ENCODE measurements at places on chromosomes 11 and 22.

GRCh38 chr22:19872779-19873137 lies 18.1 kb upstream of the GNB1L start:
- no peak for DNase-seq

DNA sequence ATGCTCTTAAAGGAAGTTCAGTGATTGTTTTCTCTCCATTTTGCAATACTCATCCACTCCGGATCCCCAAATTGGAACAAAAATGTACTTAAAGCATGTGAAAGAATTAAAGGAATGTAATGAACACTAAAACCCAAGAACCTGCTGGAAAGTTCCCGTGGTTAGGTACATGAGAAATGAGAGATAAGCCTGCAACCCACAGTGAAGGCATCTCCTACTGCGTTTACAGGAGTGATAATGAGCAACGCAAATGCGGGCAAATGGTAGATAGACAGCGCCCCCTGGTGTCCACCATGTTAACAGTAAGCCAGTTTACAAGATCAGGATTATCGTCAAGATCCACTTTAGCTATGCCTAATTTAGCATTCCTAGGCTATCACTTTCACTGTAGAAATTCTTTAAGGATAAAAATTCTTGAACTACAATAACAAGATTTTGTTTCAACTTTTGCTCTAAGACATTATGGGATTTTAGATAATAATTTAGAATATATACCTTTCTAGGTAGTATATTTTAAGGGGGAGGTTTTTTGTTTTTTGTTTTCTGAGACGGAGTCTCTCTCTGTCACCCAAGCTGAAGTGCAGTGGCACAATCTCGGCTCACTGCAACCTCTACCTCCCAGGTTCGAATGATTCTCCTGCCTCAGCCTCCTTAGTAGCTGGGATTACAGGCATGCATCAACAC lies 29.9 kb downstream of the ALG9 start:
- DNase-seq = peak; percentile 12

GRCh38 chr22:27704581-27704980 lies 97.0 kb downstream of the MN1 start:
- DNase-seq = no peak

DNA sequence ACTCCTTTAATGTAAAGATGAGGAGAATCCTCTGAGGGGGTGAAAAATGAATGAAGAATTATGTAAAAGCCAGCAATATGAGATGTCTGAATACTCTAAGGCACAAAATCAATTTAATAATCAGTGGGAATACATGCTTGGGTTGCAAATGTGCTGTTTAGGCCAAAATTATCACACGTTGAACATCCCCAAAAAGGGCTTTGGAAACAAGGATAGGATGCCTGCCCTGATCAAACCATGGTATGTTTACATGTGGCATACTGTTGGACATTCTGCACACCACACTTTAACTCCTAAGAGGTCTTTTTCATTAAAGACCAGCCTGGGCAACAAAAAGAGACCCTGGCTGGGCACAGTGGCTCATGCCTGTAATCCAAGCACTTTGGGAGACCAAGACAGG lies 26.3 kb downstream of the F2 start:
- DNase-seq = no peak

GRCh38 chr11:76026281-76026680 lies 180.0 kb downstream of the WNT11 start:
- no peak for DNase-seq

GRCh38 chr11:99244613-99245012 lies 223.9 kb downstream of the CNTN5 start:
- DNase-seq = no peak

DNA sequence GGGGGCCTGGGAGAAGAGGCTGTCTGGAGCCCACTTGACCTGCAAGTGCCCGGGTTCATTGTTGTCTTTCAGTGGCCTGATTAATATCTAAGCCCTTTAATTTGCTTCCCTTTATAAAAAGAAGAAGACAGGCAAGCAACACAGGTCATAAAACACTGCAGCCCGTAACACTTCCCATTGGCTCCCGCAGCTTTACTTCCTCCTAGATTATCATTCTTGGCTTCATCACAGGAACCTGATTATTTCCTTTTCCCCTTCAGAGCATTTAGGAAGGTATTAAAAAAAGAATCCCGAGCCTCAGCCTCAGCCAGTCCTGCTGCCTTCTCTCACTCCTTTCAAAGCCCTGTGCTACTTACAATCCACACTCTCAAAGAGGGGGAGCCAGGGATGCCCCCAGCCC lies 183.2 kb downstream of the GRIK4 start:
- no peak for DNase-seq

- no peak for DNase-seq
Measured at GRCh38 chr11:25415793-25416192, 916.1 kb upstream of the ANO3 start.

DNA sequence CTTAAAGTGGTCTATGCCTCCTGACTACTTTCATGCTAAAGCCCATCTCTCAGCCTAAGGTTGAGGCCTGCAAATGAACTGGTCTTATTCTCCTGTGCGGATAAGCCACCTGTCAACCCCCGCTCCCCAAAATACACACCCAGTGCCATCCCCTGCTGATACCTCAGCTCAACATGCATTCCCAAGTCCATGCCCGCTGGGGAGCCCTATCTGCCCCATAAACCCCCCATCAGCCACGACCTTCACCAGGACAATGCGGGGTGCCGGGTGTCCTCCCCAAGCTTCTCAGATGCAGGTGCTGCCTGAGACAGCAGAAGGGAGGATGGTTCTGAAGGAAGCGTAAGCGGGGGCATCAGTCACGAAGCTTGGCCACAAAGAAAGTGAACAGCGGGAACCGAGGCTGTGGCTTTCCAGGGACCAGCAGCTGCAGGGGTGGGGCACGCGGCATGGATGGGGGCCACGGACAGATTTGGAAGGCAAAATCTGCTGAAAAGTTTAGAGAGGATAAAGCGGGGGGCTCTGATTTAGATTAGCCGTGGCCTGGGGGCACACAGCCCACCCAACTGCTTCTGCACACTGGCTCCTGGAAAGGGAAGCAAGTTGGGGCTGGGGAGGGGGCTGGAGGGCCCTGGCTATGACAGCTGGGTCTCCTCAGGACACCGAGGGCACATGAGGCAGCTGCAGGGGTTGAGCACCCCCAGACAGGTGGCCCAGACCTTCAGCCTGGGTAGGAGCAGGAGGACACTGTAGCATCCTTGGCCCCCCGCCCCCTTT lies 1391.9 kb downstream of the TBC1D22A start:
- no peak for DNase-seq

DNA sequence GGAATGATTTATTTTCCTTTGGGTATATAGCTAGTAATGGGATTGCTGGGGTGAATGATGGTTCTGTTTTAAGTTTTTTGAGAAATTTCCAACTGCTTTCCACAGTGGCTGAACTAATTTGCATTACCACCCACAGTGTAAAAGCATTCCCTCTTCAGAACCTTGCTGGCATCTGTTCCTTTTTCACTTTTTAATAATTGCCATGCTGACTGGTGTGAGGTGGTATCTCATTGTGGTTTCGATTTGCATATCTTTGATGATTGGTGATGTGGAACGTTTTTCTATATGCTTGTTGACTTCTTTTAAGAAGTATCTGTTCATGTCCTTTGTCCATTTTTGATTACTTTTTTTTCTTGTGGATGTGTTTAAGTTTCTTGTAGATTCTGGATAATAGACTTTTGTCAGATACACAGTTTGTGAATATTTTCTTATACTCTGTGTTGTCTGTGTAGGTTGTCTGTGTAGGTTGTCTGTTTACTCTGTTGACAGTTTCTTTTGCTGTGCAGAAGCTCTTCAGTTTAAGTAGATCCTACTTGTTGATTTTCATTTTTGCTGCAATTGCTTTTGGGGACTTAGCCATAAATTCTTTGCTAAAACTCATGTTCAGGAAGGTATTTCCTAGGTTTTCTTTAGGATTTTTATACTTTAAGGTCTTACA lies 291.8 kb upstream of the DDI1 start:
- DNase-seq = peak; percentile 45

- DNase-seq = no peak
Measured at GRCh38 chr22:24926849-24927579, 19.5 kb downstream of the LHFPL7 start.

- DNase-seq = no peak
Measured at GRCh38 chr11:27060816-27061460, 20.3 kb downstream of the BBOX1 start.

DNA sequence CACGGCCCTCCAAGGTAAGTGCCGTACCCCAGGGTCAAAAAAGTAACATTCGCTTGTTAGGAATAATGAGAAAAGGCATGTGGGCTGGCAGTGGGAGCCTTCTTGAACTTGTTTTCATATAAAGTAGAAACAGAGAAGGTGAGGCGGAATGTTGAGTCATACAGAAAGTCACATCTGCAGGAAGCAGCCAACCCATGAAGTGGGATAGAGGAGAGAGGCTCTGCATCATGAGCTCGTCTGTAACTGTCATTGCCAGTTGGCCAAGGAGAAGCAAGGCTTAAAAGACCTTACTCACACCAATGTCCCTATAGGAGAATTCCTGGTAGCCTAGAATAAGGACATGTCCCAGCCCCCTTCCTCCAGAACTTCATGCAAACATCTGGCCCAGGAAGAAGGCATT lies 253.3 kb downstream of the BUD13 start:
- DNase-seq = no peak

- DNase-seq = no peak
Measured at GRCh38 chr22:41780746-41781505, 19.6 kb upstream of the CCDC134 start.

DNA sequence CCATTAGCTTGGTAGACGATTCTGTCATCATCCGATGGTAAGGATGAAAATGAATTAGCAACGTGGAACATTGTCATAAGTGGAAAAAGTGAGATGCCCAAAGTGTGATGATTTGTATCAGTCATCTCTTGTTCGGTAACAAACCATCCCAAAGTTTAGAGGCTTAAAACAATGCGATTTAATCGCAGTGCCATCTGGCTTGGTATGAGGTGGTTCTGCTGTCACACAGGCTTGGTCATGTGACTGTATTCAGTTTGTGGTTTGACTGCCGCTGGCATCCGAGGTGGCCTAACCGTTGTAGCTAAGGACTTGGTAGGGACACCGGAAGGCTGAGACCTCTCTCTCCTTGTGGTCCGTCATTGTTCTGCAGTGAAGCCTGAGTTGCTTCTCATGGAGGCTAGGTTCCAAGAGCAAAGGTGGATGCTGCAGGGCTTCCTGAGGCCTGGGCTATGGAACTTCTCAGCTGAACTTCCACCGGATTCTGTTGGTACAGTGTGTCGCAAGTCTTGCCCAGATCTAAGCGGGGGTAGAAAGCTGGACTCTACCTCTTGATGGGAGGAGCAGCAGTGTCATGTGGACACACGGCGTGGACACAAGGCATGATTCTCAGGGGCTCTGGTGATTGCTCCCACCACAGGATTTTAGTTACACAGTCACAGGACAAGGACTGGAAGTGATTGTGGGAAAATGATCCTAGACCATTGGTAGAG lies 36.3 kb downstream of the BCR start:
- DNase-seq = no peak

- no peak for DNase-seq
Measured at GRCh38 chr22:20946080-20946986, 20.7 kb upstream of the AIFM3 start.

DNA sequence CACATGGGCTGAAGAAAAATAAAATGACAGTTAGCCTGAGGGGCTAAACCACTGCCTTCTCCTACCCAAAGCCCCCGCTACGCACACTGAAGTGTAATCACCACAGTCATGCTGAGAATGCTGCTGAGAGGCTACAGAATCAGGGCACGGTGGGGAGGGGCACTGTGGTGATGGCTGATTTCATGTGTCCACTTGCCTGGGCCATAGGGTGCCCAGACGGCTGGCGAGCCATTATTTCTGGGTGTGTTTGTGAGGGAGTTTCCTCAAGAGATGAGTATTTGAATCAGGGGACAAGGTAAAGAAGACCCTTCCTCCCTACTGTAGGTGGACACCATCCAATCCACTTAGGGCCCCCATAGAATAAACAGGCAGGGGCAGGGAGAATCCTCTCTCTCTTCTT lies 1313.2 kb downstream of the TBC1D22A start:
- no peak for DNase-seq

DNA sequence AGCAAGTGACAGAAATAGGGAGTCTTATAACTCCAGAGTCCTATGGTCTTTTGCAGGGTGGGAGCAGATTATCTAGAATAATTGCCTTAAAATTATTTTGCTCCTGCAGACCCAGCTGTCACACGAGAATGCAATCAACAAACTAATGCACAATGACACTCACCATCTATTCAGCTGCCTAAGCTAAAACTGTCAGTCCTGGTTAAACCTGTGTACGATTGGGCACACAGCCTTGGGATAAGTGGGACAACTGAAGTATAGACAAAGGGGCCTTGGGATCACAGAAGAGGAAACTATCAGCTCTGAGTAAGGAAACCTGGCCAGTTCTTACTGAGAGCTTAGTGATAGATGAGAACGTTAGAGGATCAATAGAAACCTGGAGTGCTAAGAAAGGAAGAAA lies 595.9 kb upstream of the KIRREL3 start:
- no peak for DNase-seq

DNA sequence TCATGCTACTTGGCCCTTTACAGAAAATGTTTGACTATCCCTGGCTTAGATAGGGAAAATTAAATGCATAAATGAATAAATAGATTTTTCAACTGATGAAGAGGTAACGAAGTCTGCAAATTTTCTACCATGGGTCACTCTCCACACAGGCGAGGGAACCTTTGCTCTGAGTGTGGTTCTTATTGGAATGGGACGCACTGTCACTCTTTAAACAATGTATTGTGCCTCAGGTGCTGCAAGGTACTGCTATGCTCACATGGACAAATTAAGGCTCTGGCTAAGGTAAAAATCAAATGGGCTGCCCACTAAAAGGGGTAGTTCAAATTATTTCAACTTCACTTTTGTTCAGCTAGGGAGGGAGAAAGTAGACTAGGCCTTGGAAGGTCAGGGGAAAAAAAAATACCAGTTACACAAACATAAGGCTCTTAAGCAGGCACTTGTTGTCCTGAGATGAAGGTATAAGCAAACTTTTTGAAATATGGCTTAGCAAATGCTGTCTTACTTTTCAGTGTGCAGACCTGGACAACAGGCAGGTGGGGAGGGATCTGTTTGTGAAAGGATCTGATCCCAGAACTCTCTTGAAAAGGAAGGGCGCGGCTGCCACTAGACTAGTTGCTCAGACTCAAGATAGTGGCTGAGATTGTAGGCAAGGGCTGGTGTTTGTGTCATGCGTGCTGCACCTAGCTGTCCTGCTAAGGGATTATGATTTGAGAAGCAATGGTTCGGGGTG lies 99.5 kb downstream of the ADAMTS15 start:
- no peak for DNase-seq

DNA sequence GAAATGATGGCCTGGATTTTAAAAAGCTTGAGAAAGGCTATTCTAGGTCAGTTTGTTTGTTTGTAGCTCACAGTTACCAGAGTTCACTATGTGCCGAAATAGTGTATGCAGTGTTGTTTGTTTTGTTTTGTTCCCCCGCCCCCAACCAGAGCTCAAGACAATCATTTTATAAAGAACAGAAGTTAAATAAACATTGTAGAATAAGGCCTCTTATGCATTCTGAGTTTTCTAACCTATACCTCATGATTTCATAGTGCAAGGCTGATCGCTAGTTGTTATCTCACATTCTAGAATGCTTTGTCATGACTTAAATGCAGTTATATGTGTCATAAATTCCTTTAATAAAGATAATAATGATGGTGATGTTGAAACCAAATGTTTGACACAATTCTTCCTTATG lies 7.8 kb downstream of the KCNA4 start:
- no peak for DNase-seq
